Keratinocyte (primary cell): ENCODE measurements at places on chromosomes 6 and 20.
A peak's percentile ranks its signal among the peaks of the same experiment; 100 is the strongest.

DNA sequence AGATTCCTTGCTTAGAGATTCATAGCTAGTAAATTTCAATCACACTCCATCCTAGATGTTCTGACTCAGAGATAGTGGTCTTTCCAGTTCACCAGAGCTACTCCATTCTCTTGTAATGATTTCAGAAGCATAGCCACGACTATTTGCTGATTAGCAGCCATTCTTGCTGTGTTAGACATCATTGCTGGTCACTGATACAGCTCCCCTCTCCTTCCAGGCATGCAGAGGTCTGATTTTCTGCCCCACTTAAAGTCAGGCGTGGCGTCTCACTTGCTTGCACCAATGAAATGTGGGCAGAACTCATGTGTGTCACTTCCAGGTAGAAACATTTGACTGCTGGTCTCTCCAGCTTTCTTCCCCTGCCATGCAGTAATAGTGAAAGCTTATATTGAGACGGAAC is 168.9 kb upstream of the JARID2 start:
- DNase-seq, result no peak

- DNase-seq, result no peak
Observed at GRCh38 chr20:19212821-19213502, 520 bp downstream of the SLC24A3 start.

DNA sequence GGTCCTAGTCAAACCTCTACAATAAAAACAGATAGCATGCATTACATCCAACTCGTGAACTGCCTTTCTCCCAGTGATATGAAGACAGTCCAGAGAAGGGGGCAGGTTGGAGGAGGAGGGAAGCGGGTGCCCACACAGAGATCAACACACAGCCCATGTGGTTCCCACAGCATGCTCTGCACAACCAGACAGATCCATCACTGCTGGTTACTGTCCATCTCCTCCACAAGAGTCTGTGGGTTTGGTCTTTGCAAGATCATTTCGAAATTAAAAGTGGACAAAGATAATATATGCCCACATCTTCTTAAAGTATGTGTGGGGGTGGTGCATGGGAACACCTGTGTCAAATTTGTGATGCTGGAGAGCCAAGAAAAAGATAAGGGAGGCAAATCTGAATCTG is 215.5 kb downstream of the GMDS start:
- DNase-seq, result no peak

- no peak for DNase-seq
Observed at GRCh38 chr6:20058121-20058905, 154.0 kb downstream of the MBOAT1 start.

DNA sequence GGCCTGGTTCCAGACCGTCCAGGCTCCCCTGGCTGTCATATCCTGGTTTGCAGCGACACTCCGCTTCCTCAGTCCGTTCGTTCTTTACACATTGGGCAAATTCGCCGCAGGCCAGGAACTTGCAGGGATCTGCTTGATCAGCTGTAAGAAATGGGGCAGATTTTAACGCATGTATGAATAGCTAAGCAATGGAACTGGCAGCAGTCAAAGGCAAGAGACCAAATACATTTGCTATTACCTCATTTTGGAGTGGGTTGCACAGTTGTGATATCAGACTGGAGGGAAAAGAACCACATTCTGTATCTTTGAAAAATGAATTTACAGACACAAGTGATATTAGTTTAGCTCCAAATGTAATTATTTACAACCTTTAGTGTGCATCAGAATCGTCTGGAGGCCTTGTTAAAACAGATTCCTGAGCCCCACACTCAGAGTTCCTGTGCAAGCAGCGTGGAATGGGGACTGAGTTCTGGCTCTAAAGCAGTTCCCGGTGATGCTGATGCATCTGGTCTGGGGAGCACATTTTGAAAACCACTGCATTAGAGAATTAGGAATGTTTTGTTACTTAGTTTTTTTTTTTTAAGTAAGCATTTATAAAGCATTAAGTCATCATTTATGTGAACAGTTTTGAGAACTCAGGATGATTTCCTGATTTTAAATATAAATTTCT is 141.3 kb downstream of the IMPG1 start:
- DNase-seq, result no peak

DNA sequence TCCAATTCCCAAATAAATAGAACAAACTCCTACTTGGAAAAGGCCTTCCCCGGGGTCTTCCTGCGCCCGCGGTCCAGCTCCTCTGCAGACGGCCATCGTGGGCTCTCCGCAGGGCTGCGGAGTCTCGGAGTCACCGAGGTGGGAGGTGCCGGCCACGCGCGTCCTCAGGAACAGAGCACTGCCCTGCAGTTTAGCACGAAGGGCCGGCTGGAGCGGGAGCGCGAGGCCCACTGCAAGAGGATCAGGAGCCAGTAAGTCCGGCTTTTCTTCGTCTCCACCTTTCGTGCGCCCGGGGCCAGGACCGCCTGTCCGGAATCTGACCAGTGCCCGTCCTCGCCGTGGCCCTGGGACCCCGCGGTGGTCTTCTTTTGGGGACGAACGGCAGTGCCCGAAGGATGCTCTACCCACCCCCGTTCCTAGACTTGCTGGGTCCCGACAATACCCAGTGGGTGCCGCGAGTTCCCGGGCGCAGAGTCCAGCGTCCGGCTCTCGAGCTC is 1.4 kb downstream of the BHLHE23 start:
- no peak for DNase-seq

DNA sequence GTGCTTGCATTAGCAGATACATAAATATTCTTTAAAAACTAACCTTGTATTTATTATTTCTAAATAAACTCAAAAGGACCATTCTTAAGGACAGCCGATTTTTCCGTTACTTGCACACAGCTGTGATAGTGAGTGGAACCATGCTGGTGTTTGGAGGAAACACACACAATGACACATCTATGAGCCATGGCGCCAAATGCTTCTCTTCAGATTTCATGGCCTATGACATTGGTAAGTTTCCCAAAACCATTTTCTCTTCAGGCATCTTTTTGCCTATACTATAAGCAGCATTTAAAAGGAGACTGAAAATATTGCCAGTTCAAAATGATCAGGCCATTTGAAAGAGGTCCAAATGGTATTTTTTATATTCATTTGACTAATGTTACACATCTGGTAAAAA is 92.3 kb downstream of the ATRN start:
- no peak for DNase-seq

DNA sequence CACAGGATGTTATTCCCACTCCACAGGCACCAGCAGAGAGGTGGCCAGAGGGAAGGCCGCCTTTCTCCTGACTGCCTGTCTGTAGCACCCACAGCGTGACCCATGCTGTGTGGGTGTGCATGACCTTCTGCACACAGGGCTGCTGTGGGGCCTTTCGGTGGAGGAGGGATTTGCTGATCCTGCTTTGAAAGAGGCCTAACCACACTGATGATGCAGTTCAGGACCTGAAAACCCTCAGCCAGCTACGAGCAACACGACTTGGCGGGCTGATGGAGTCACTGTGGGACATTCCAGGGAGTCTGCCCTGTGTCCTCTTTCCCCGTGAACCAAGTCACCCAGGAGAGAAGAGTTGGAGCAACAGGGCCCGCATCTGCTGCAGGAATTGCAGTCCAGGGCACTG is 49.1 kb downstream of the SYTL3 start:
- DNase-seq, result no peak

GRCh38 chr20:51542033-51542570 is 417 bp downstream of the NFATC2 start:
- DNase-seq, result no peak

DNA sequence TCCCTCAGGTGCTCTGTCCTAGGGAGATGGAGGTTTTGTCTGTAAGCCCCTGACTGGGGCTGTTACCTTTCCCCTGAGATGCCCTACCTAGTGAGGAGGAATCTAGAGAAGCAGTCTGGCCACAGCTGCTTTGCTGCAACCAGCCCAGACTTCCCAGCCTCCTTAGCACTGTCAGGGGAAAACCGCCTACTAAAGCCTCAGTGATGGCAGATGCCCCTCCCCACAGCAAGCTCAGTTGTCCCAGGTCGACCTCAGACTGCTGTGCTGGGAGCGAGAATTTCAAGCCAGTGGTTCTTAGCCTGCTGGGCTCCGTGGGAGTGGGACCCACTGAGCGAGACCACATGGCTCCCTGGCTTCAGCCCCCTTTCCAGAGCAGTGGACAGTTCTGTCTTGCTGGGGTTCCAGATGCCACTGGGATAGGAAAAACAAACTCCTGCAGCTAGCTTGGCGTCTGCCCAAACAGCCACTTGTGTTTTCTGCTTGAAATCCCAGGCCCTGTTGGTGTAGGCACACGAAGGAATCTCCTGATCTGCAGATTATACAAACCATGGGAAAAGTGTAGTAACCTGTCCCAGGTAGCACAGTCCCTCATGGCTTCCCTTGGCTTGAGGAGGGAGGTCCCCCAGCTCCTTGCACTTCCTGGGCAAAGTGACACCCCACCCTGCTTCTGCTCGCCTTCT is 146.4 kb upstream of the PROKR2 start:
- no peak for DNase-seq

DNA sequence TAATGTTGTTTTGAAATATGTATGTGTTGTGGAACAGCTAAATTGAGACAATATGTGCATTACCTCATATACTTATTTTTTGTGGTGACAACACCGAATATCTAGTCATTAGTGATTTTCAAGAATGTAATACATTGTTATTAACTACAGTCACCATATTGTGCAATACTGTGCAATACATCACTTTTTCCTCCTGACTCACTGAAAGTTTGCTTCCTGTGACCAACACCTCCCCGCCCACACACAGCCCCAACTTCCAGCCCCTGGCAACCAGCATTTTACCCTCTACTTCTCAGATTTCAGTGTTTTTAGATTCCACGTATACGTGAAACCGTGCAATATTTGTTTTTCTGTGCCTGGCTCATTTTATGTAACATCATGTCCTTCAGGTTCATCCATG is 627.9 kb downstream of the PRKN start:
- DNase-seq, result peak; percentile 33

GRCh38 chr6:161044335-161044734 is 52.8 kb downstream of the MAP3K4 start:
- DNase-seq, result no peak

DNA sequence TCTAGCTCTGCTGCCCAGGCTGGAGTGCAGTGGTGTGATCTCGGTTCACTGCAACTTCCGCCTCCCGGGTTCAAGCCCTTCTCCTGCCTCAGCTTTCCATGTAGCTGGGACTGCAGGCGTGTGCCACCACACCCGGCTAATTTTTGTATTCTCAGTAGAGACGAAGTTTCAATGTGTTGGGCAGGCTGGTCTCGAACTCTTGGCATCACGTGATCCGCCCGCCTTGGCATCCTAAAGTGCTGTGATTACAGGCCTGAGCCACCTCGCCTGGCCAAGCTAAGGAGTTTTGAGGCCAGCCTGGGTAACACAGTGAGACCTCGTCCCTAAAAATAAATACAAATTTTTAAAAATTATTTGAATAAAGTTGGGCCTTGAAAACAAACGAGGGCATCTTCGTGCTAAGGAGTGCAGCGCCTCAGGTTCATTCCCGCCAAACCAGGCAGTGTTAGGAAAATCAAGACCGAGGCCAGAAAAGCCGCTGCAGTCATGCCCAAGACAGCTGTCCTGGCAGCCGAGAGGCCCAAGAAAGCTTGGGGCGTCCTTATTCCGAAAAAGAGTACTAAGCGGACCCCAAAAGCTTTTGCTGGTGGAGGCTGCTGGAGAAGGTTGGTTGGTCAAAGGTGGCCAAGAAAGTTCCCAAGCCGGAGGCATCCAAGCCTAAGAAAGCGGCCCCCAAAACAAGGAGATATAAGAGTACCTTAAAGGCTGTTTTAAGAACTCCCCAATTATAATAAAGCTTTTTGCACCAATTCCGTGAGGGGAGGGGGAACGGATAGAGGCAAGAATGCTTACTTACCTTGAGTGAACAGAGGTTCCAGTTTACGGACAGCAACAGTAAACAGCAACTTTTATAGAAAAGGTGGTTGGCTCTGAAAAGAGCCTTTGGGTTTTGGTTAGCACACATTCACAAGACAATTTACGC is 109.0 kb downstream of the HFE start:
- no peak for DNase-seq

DNA sequence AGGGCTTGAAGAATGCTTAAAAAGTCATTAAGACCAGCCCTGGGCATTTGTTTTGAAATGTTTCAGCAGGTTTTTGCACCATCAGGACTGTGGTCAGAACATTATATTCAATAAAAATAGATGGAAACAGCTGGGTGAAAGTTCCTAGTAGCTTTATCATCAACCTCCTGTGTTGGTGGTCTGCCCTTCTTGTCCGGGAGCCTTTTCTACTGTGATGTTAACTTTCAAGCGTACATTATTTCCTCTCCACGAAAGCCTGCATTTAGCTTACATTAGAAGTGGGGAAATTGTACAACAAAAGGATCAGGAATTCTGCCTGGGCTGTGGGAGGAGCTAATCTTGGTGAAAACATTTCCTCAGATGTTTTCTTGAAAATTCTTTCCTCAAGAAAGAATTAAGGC is 71.1 kb downstream of the LAMA4 start:
- no peak for DNase-seq

DNA sequence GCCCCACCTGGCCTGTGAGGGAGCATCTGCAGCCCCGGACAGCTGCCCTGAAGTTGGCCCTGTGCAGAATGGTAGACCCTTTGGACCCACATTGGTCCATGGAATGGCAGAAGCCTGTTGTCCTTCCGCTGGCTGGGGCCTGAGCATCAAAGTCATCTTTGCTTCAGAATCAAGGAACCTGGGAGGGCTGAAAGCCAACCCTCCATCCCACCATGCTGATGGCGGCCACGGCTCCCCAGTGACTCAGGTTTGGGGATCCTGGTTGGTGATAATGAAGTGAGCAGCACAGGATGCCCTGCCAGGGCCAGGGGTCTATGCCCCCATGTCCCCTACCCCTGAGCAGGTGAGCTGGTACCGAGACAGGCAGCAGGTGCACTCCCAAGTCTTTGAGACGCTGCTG is 52.8 kb downstream of the YTHDF1 start:
- DNase-seq, result no peak

DNA sequence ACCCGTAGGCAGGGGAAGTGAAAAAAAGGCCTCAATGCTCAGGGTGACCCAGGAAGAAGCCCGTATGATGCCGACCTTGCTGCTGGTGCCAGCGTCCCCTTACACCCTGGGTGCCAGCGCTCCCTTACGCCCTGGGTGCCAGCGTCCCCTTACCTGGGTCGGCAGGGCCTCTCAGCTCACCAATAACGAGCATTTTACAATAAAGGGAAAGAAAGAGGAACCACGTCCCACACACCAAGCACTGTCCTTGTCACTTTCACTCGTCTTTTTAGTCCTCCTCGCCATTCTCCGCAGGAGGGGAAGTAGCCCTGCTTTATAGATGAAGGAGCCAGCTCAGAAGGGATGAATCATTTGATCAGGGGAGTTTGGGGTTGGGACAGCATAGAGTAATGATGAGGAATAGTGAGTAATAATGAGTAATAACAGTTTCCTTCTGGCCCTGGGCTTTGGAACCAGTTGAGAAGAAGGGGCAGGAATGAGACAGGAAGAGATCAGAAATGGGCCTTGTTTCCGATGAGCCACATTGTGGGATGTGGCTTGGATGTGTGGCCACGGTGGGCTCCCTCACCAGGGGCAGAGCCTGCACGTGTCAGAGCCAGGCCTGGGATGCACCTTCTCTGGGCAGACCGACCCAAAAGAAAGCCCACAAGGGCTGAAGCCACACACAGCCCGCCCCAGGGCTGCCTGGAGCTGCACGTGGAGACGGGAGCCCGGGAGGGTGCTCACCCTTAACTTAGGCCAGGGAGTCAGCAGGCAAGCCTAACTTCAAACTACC is 75.7 kb downstream of the SYNJ2 start:
- peak; percentile 90 for DNase-seq

GRCh38 chr6:122569230-122569771 is 40.9 kb upstream of the PKIB start:
- no peak for DNase-seq

- DNase-seq, result no peak
Observed at GRCh38 chr20:58233881-58234528, 5.6 kb upstream of the ANKRD60 start.
